ENCODE measurements at places on chromosomes 16 and 17.

DNA sequence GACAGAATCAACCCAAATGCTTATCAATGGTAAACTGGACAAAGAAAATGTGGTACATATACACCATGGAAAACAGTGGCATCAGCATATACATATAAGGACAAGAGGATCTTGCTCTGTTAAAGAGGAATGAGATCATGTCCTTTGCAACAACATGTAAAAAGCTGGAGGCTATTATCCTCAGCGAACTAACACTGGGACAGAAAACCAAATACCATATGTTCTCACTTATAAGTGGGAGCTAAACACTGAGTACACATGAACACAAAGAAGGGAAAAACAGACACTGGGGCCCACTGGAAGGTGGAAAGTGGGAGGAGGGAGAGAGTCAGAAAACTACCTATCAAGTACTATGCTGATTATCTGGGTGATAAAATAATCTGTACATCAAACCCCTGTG, 447.3 kb upstream of the MAF start:
- no peak for DNase-seq

DNA sequence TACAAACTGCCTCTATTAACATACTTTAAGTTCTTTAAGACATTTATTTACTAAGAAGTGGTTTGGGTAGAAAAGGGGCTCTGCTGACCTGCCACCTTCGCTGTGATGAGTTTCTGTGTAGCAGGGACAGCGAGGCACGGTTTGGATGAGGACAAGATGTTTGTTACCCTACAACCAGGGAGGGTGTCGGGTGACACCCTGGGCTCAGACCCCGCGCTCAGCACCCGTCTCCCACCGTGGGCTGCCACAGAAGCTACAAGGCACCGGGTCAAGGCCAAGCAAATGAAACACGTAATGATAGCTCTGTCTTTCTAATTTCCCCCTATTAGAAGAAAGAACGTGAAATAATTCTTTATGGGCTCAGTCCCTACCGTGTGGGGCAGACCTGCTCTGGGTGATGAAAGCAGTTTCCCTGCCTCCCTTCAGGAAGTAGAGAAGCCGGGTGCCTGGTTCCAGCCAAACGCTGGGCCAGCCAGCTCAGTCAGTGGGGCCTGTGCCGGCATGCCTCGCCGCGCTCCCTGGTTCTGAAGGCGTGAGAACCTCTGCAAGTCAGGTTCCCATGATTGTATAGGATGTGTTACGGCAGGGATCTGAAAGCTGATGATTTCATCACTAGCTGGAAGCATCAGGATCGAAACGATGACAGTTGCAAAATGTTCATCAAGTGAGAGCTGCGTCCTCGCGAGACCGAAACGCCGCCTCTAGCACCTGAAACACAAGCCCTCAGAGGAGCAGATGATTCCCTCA, 3.9 kb downstream of the ZNF750 start:
- no peak for DNase-seq

DNA sequence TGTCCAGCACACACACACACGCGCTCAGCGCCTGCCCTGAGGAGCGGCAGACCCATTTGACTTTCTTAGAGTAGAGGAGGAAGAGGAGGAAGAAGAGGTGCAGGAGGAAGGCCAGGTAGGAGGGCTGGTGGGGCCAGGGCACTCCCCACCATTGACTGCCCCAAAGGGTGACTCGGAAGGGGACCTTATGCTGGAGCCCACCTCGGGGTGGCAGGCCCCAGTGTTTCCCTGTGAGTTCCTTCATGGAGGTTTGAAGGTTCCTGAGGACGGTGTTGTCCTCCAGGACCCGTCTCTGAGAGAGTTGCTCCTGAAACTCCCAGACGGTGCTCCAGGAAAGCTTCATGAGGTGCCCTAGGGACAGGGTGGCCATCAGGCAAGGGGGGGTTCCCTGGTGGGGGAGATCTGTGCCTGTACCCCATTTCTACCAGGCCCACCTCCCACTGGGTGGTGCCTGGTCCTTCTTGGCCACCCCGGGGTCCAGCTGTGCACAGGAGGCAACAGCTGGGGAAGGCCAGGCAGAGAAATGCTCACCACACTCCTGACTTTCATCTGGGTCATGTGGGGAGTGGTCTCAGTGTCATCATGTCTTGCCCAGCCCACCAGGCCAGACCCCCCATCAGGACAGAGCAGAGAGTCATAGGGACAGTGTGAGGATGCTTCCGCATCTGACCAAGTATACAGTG, 89.5 kb downstream of the TNFRSF13B start:
- no peak for DNase-seq

GRCh38 chr16:24670623-24671454, 58.6 kb upstream of the TNRC6A start:
- DNase-seq: peak; percentile 92

GRCh38 chr17:59004338-59005111, 102.2 kb downstream of the TRIM37 start:
- DNase-seq: peak; percentile 78

DNA sequence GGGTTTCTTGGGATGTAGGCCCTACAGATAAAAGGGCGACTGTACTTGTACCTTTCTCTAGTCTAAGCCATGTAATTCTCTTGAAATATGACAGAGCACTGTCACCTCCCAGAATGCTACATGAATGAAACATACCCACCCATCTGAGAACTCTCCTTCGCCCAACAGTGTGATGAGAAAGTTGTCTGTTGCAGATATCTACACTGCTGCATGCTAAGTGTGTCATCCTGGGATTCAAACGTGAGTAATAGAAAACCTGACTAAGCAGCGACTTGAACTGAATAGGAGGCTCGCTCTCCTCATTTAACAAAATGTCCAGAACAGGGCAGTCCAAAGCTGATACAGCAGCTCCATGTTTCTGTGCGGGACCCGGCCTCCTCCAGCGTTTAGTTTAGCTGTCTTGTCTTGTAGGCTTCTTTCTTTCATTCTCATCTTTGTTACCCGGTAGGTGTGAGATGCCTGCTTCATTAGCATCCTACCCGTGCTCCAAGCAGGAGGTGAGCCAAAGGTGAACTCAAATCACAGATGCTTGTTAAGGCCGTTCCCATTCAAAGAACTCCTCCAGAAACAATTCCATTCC, 211.9 kb downstream of the PRKCA start:
- DNase-seq: no peak

- DNase-seq: no peak
Observed at GRCh38 chr16:20322696-20323095, 4.6 kb downstream of the GP2 start.

Data from ascending aorta (tissue), 2 donors.